ENCODE measurements at places on chromosomes 5 and 9. TPM values are rescaled to one million over a fixed set of nuclear protein-coding genes. Genes with fewer than 3 reads are reported as not detected.

DNA sequence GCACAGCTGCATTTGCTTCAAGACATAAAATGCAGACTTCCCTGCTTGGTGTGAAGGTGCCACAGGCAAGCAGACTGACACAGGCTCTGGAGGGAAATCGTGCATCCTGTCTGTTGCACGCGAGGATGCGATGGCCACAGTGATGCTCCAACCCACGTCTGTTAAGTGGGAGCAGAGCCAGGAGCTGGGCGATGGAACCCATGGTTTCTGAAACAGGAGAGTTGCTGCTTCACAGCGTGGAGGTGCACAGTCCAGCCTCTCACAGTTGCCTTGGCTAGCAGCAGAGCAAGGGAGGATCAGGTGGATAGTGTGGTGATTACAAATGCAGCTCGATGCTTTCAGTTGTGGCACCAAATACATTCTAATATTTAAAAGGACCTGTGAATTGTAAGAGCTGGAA is 108.8 kb downstream of the TENT4A start:
- DNase-seq: peak; percentile 49

The KCNT1 gene
- total RNA-seq: not detected

GRCh38 chr9:111016016-111016415 is 22.3 kb downstream of the LPAR1 start:
- DNase-seq: no peak

- no peak for DNase-seq
Observed at GRCh38 chr5:153551537-153552079, 61.1 kb downstream of the GRIA1 start.

DNA sequence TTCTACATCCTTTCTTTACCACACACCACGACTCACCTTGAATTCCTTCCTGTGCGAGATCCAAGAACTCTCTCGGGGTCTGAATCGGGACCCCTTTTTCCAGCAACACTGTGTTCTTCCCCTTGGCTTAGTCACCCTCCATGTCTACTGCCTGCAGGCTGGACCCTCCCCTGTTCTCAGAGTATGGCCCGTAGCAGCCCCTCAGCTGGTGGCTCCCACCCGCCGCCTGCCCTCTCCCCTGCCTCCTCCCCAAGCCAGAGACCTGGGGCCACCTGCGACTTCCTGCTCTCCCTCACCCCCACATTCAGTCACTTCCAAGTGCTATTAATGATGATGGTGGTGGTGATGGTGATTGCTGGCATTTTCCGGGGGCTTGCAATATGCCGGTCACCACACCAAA is 6.5 kb upstream of the IL4 start:
- DNase-seq: no peak

The KLF4 gene
- total RNA-seq: 113 TPM

The ROPN1L gene
- total RNA-seq: not detected

GRCh38 chr5:108266242-108266641 is 115.7 kb downstream of the FBXL17 start:
- no peak for DNase-seq

DNA sequence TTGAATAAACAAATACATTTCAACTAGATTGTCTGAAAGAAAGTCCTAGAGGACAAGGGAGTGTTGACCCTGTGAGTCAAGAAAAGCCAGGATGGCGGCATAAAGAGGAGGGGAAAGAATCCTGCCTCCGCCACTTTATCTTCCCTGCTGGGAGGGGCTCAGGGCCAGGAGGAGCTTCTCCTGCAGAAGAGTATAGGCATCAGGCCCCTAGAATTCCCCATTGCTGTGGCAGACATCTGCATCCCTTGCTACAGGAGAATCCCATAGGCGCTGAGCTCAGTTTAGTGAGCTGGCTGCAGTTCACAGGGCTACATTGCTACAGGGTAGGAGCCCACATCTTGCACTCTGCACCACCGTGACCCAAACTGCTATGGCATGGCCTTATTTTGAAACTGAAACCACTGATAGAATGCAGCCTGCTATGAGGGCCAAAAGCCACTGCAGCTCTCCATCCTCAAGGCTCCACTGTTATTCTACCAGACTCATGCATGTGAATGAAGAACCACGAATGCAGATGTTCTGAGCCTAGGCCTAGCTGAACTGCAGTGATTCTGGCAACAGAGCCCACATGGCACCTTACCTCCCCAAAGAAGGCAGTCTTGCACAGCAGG is 941.4 kb upstream of the CTNND2 start:
- DNase-seq: no peak

GRCh38 chr5:29984156-29984540 is 1209.3 kb upstream of the CDH6 start:
- no peak for DNase-seq

- DNase-seq: no peak
Observed at GRCh38 chr5:167709625-167710024, 581.8 kb upstream of the WWC1 start.

DNA sequence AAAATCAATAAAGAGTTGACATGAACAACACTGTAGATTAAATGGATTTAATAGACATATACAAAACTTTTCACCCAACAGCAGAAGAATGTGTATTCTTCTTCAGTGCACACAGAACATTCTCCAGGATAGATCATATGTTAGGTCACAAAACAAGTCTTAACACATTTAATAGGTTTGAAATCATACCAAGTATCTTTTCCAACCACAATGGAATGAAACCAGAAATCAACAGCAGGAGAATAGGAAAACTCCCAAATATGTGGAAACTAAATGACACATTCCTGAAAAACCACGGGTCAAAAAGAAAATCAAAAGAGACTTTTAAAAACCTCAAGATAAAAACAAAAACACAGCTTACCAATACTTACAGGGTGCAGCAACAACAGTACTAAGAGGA is 790.1 kb upstream of the ZNF608 start:
- no peak for DNase-seq

DNA sequence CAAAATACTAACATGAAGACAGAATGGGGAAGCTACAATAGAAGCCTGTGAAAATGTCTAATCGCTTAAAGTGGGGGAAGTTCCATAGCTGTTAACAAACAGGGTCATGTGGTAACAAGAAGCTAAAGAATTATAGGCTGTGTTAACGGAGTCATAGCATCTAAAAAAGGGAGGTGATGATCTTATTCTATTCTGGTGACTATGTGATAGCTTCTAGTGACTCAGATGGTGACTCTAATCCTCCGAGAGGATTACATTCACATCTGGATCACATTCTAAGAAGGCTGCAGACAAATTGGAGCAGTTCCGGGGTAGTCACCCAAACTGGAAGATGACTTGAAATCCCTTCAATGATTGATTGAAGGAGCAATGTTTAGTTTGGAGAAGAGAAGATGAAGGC is 142.1 kb downstream of the LIFR start:
- DNase-seq: no peak

DNA sequence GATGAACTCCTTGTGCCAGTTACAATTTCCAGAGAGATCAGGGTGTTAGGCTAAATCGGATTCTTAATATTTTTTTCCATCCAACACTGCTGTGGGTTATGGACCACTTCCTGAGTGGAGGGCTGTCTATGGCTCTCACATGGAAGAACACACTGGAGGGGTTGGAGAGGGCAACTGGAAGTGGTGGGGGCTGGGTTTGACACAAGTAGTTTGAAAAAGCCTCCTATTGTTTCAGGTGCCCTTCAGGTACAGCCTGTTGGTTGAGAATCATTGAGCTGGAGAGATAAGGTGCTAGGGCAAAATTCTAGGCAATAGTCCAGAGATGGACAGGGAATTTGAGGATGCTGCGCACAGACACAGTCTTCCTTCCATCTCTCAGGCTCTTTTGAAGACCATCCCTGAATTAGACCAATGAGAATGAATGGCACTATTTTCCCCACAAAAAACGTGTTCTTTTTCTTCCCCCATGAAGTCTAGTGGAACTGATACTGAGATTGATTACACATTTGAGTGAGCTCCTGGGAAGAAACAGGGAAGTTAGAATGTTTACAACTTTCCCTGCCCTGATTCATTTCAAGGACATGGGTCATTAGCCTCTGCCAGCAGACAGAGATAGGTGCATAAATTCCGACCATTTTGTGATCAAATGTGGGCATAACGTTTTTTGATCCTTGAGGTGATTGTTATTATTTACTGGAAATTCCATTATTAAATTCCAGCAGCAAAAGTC is 87.7 kb downstream of the ACER2 start:
- no peak for DNase-seq

DNA sequence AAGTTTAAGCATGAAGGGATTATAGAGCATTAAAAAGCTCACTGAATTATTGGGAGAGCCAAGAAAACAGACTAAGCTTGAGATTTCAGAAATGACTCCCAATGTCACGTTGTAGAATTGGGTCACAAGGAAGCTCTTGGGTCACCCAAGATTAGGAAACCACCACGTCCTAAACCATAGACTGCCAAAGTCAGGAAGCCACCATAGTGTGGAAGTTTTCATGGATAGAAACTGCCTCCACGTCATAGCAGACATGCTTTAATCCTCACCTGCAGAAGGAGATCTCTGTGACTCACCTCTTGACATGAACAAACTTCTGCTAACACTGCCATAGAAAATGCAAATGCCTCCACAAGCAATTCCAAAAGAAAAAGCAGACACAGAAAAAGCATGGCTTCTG is 106.3 kb downstream of the SLC1A3 start:
- no peak for DNase-seq

The ZNF300 gene
- total RNA-seq: 7.7 TPM

The HTR1A gene
- not detected for total RNA-seq

- no peak for DNase-seq
Observed at GRCh38 chr5:111236995-111237394, 12.8 kb downstream of the CAMK4 start.

- no peak for DNase-seq
Observed at GRCh38 chr5:6287176-6287575, 91.2 kb downstream of the MED10 start.

- DNase-seq: no peak
Observed at GRCh38 chr5:79070350-79070667, 742 bp downstream of the BHMT2 start.

The ZFYVE16 gene
- total RNA-seq: 53.6 TPM

The SPINK13 gene
- total RNA-seq: not detected

DNA sequence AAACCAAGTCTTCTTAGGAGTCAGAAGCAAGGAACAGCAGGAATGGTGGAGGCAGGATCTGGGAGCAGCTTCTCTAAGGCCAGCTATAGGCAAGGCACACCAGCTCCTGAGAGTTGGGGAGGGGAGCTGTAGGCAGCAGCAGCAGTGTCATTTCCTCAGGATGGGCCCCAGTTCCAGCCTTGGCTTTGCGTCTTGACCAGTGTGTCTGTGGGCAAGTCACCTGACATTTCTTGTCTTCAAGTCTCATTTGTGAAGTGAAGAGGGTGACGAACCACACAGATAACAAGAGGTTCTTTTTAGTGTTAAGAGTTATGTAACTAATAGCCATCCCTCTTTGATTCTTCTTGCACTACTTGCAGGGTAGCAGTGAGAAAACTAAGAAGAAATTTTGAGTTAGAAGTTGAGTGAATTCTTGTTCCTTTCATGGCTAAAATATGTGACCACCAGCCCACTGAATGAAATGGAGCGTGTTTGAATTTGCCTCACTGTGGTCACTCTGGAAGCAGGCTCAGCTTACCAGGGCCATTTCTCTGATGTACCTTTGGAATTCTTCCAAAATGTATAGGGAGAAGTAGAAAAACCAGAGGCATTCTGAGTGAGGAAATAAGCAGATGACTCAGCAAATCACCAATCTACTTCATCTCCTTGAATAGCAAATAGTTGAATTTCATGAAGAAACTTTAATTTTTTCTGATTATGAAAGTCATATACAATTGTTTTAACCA is 42.4 kb downstream of the RHOBTB3 start:
- no peak for DNase-seq

- DNase-seq: peak; percentile 88
Observed at GRCh38 chr5:158174918-158175851, 316.2 kb upstream of the CLINT1 start.

The VCAN gene
- 67.0 TPM for total RNA-seq

- no peak for DNase-seq
Observed at GRCh38 chr9:37944671-37945481, 40.9 kb upstream of the SLC25A51 start.

DNA sequence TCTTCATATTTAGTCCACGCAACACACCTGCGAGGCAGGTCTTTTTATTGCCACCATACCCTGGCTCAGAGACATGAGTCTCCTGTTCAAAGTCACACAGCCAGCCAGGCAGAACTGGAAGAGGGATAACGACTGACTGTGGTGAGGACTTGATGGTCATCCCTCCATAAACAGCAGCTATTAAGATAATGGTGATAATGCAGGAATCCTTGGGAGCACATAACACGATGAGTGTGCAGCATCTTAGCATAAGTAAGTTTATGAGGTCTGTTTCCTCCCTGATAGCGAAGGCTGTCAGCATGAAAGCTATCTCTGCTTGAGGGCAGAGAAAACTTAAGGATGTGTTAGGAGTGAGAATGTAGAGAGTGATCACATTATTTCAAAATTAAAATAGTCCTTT is 30.9 kb downstream of the KCTD16 start:
- no peak for DNase-seq

DNA sequence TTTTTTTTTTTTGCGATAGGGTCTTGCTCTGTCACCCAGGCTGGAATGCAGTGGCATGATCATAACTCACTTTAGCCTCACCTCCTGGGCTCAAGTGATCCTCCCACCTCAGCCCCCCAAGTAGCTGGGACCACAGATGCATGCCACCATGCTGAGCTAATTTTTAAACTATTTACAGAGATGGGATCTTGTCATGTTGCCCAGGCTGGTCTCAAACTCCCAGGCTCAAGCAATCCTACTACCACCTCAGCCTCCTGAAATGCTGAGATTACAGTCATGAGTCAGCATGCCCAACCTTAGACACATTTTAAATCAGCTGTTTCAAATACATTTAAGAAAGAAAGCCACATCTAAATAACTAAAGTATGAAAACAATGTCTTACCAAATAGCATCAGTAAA is 439.0 kb downstream of the EBF1 start:
- no peak for DNase-seq

- no peak for DNase-seq
Observed at GRCh38 chr5:26295541-26295940, 742.8 kb downstream of the CDH9 start.

- no peak for DNase-seq
Observed at GRCh38 chr9:27311184-27311583, 14.2 kb upstream of the EQTN start.

The TPPP gene
- 0.13 TPM for total RNA-seq

GRCh38 chr5:324736-325612 is 3.5 kb downstream of the AHRR start:
- peak; percentile 78 for DNase-seq

DNA sequence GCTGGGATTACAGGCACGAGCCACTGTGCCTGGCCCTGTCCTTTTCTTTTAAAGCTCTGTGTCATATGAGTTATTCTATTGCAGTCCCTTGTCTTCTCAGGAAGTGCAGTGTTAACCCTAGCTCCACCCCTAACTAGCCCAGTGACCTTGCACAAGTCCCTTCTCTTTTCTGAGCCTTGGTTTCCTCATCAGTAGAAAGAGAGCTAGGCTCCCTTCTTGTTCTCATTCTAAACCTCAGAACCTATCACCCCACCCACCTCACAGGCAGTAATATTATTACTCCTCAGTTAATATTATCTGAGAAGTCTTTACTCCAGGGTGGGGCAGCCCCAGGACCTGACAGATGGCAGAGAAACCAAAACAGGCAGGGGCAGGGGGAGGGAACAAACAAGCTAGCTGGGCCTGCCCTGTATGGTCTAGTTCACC is 7.2 kb downstream of the CYFIP2 start:
- no peak for DNase-seq

The CHSY3 gene
- 19.7 TPM for total RNA-seq

- DNase-seq: no peak
Observed at GRCh38 chr5:111857623-111858022, 100.6 kb upstream of the NREP start.

The GPRIN1 gene
- total RNA-seq: 1.6 TPM
